ENCODE measurements at places on chromosomes 2 and 18.
A peak's percentile ranks its signal among the peaks of the same experiment; 100 is the strongest.

DNA sequence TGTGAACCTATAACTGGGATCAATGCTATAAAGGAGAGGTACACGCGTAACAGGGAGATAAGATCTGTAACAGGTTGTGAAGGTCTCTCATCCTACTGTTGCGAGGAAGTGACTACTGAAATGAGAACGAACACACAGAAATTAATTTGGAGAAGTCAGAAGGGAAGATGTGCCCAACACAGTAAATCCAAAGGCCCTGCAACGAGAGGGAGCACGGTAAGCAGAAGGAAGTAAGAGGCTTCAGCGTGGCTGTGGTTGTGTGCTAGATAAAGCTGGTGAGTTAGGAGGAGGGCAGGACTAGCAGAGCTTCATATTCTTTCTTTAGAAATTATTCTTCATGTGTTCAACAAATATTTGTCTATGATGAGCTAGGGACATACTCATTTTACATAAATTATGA lies 2.5 kb upstream of the ATG16L1 start:
- DNase-seq = no peak

- DNase-seq = peak; percentile 72
Measured at GRCh38 chr2:24793761-24794435, 673 bp downstream of the CENPO start.

DNA sequence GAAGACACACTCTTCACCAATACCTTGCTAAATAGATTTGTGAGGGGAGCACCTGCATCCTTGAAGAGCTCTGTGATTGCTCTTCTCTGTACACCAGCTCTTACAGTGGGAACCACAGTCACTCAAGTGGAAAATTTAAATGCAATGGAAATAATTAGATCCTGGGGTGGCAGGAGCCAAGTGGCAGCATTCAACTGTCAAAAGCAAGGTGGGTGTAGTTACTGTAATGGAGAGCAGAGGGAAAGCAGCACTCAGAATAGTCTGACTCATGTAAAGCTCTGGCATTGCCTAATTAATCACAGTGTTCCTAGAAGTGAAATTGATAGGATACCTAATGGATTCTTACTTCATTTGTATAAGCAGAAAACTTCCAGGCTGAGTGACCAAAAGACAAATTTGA lies 245.8 kb downstream of the KCNE4 start:
- no peak for DNase-seq

GRCh38 chr2:82158150-82158549 lies 1853.6 kb upstream of the LRRTM1 start:
- no peak for DNase-seq

- DNase-seq = peak; percentile 16
Measured at GRCh38 chr2:230441227-230441897, 25.4 kb downstream of the SP100 start.

DNA sequence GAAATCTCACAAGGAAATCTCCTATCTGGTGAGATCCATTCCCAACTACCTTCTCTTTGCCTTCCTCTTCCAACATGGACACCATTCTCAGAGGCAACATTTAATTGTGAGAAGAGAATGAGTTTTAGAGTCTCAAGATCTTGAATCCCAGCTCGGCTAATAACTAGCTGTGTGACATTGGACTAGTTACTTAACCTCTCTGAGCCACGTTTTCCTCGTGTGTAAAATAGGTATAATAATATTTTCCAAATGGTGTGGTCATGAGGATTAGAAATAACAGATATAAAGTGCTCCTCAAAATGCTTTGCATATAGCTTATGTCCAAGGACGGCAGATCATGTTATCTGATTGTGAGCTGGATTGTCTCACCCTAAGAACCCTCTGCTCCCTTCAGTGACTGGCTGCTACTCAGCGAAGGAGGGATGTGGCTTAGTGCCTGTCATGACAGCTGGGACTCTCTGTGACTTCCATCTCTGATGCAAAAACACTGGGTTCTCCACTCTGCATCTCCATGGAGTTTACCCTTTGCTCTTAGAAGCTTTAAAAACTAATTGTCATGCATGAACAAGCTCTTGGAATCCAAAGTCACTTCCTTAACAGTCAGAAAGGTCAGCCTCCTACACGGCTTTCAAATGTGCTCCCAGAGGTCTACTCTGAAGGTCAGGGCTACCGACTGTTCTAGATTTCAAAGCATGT lies 38.4 kb upstream of the MRPL19 start:
- no peak for DNase-seq

Data from erythroblast (primary cell).